ENCODE measurements at places on chromosomes 2 and 18. TPM values are rescaled to one million over a fixed set of nuclear protein-coding genes. Genes with fewer than 3 reads are reported as not detected.

TMEM247 gene
- not detected for total RNA-seq

DSG3 gene
- total RNA-seq = not detected

DNA sequence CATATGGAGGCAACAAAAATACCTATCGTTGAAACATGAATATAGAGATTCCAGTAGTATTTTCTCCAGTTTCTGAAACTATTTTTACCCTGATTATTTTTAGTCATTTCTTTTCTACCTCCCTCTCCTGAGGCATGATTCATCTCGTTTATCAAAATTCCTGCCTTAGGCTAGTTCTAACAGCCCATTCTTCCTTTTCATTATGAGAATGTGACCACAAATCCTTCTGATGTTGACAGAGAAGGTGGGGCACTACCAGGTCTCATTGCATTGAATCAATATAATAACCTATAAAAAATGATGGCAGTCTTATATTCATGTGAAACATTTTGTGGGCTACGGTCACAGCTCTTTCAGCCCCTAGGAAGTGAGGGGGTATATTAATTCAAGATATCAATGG lies 406.5 kb upstream of the UBE2E3 start:
- peak; percentile 97 for DNase-seq
- no peaks in the 10 kb centered on the region for H3K27me3 ChIP-seq
- peak overlapping the region; percentile 73 for H3K27ac ChIP-seq
- H3K36me3 ChIP-seq = no peaks in the 10 kb centered on the region
- H3K4me1 ChIP-seq = peaks cover 48% of the 10 kb centered on the region
- no peak overlapping the region for H3K4me3 ChIP-seq

CDH20 gene
- total RNA-seq = not detected

GRCh38 chr2:205722283-205722918 lies 40.1 kb downstream of the NRP2 start:
- H3K4me3 ChIP-seq = no peak overlapping the region
- no peaks in the 10 kb centered on the region for H3K27me3 ChIP-seq
- DNase-seq = no peak

- H3K4me3 ChIP-seq = no peak overlapping the region
- H3K27me3 ChIP-seq = no peaks in the 10 kb centered on the region
- H3K36me3 ChIP-seq = peaks cover 59% of the 10 kb centered on the region
- H3K27ac ChIP-seq = no peak overlapping the region
- H3K4me1 ChIP-seq = peaks cover 24% of the 10 kb centered on the region
These were observed 71.6 kb downstream of the PXDN start for GRCh38 chr2:1672738-1673137.

DNA sequence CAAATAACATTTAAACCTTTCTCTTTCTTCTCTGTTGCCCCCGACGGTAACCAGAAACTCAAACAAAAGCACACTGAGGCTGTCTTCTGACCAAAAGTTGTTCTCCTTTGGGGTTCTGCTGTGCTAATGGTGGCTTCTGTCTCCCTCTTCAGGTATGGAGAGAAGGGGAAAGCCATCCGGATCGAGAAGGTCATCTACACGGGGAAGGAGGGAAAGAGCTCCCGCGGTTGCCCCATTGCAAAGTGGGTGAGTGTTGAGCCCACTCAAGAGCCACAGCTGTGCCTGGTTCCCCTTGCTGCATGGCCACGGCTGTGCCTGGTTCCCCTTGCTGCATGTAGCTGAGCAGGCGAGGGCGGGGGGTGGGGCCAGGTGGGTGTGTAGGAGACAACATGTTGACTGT lies 67.4 kb downstream of the BOLA3 start:
- H3K27ac ChIP-seq = no peak overlapping the region
- H3K4me1 ChIP-seq = no peaks in the 10 kb centered on the region
- no peaks in the 10 kb centered on the region for H3K27me3 ChIP-seq
- H3K4me3 ChIP-seq = no peak overlapping the region

CCDC93 gene
- total RNA-seq = 14.0 TPM

CD8B gene
- total RNA-seq = not detected

DNA sequence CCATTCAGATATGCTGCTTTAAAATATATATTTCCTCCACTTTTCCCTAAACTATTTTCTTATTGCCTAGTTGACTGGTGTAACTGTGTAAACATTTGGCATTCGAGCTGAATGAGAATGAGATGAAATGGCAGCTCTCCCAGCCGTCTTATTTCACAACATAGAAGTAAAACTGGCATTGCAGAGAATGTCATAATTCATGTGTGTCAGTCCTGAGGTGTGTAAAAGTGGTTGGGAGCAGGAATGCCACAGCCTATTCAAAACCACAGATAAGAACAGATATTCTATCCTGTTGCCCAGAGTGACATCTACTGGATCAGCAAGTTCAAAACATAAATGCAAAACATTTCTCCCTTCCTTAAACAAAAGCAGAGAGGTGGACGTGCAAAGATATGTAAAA lies 565.5 kb upstream of the CHAC2 start:
- peak overlapping the region; percentile 44 for H3K27ac ChIP-seq
- no peaks in the 10 kb centered on the region for H3K27me3 ChIP-seq
- H3K4me1 ChIP-seq = peaks cover 13% of the 10 kb centered on the region
- H3K4me3 ChIP-seq = no peak overlapping the region

- H3K4me1 ChIP-seq = peaks cover 8% of the 10 kb centered on the region
- peak; percentile 39 for DNase-seq
- H3K4me3 ChIP-seq = no peak overlapping the region
- no peaks in the 10 kb centered on the region for H3K27me3 ChIP-seq
These were observed 17.5 kb downstream of the ACAA2 start for GRCh38 chr18:49795612-49796552.

MEP1B gene
- total RNA-seq = not detected

GRCh38 chr2:49174750-49175149 lies 20.4 kb upstream of the FSHR start:
- no peak for DNase-seq
- no peaks in the 10 kb centered on the region for H3K36me3 ChIP-seq
- H3K27ac ChIP-seq = no peak overlapping the region
- no peaks in the 10 kb centered on the region for H3K4me1 ChIP-seq
- H3K4me3 ChIP-seq = no peak overlapping the region

GRCh38 chr2:9873337-9873736 lies 30.1 kb downstream of the TAF1B start:
- DNase-seq = no peak
- H3K36me3 ChIP-seq = peaks cover 35% of the 10 kb centered on the region

- H3K4me3 ChIP-seq = no peak overlapping the region
- H3K27me3 ChIP-seq = no peaks in the 10 kb centered on the region
- no peaks in the 10 kb centered on the region for H3K4me1 ChIP-seq
- no peaks in the 10 kb centered on the region for H3K36me3 ChIP-seq
- DNase-seq = no peak
- H3K27ac ChIP-seq = no peak overlapping the region
These were observed 5.0 kb upstream of the ZSWIM2 start for GRCh38 chr2:186853951-186854350.

RIT2 gene
- not detected for total RNA-seq

GKN1 gene
- total RNA-seq = not detected

DNA sequence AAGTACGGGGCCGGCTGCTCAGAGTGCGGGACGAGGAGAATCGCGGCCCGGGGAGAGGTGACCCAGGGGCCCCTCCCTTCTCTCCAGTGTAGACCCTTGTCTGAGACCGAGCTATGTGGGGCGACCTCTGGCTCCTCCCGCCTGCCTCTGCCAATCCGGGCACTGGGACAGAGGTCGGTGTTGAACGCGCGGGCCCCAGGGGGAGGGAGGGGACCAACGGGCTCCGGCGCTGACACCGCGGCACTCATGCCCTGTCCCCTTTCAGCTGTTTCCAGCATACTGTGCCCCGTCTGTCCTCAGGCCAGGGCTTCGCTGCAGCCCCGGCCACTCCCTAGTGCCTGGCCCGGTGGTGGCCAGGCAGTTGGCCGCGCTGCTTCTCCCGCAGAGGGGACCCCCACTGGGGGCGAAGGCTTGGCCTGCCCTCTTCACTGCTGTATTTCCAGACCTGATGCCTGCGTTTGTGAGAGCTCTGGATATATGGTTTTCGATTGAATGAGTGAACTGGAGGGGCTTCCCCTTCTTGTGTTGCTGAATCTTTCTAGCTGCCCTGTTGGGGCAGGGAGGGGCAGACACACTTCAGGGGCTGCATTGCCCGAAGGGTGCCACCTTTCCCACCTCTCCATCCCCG lies 809 bp downstream of the DBI start:
- H3K4me1 ChIP-seq = peaks cover 29% of the 10 kb centered on the region
- peaks cover 41% of the 10 kb centered on the region for H3K36me3 ChIP-seq
- peak overlapping the region; percentile 79 for H3K4me3 ChIP-seq
- peak overlapping the region; percentile 57 for H3K27ac ChIP-seq
